AG09319 (cell line): ENCODE measurements at places on chromosomes 2 and 18.

- DNase-seq = no peak
Observed at GRCh38 chr2:240846873-240847595, 21.6 kb upstream of the AGXT start.

- DNase-seq = no peak
Observed at GRCh38 chr2:3633982-3634595, 23.9 kb upstream of the ALLC start.

GRCh38 chr2:48414980-48415835, 114.7 kb upstream of the STON1 start:
- DNase-seq = peak; percentile 8

DNA sequence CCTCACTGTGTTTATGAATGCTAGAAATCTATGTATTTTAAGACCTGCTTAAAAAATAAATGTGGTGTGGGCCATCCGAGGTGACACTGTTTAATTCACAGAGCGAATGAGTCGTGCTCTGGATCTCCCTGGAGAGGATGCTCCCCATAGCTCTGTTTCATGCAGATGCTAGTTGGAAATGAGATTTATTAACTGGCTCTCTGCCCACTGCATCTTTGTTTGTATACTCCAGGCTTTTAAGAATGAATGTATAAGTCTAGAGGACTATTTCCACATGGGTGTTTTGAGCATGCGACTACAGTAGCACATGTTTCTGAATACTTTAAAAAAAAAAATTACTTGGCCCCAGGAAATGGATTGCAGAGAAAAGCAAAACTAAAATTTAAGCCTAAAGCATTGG, 3.9 kb downstream of the MAPRE2 start:
- no peak for DNase-seq

DNA sequence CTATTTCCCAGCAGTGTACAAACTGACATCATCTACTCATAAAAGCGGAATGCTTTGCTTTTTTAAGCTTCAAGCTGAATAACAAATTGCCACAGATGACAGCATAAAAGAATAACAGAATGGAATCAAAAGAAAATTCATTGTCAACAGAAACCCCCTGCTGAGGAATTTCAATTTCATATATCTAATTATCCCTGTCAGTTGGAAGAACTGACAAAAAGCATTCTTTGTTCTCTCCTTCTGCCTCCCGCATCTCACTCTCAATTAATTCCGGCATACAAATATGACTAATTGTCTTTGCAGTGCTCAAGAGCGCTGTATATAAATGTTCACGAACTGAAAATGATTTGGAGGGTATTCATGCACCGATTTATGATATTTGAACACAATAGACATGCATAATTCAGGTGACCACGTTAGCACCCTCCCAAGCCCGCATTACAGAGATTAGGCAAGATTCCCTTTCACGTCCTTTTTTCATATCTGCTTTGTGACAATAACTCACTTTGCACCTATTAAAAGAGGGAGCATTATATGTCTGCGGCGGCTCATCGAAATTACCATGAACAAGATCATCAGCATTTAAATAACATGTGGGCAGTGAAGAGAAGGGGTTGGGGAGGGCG, 277.7 kb upstream of the SALL3 start:
- DNase-seq = no peak

GRCh38 chr2:171317492-171318125, 116.2 kb downstream of the METTL8 start:
- DNase-seq = no peak

DNA sequence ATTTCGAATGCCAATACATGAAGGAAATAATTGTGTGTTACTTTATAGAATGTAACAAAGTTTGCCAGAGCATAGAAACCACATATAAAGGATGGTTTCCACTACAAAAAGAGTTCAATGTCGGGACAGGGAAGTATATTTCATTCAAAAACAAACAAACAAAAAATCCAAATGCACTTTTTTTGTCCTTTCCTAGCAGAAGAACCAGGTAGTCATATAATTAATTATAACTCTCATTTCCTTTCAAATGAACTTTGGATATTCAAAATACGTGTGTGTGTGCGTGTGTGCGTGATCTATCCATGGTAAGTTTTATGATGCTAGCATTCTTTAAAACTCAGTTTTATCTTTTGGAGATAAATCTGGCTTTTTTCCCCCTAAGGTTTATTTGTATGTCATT, 8.3 kb downstream of the FN1 start:
- no peak for DNase-seq

DNA sequence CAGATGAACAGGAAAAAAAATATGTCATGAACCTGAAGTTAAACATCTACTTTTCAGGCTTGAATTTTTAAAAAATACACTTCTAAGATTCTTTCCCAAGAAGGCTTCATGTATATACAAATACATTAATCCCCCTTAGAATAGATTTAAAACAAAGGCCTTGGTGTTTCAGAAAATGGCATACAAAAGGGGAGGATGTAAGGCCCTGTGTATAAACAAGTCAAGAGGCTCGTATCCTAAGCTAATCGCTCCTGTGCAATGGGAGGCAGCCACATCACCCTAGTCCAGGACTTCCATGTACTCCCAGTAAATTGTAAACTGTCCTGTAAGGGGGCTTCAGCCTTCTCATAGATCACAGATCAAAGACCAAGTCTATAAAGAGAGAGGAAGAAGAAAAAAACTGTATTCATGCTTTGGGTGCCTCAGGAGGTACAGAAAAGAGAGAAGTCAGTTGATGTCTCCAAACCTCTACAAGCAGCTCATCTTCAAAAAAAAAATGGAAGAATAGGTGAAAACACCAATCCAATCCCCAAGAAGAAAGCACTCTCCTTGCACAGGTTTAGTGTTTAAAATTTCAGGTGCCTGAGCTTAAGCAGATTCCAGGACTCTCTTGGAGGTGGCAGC, 53.9 kb downstream of the ANKRD44 start:
- DNase-seq = no peak

DNA sequence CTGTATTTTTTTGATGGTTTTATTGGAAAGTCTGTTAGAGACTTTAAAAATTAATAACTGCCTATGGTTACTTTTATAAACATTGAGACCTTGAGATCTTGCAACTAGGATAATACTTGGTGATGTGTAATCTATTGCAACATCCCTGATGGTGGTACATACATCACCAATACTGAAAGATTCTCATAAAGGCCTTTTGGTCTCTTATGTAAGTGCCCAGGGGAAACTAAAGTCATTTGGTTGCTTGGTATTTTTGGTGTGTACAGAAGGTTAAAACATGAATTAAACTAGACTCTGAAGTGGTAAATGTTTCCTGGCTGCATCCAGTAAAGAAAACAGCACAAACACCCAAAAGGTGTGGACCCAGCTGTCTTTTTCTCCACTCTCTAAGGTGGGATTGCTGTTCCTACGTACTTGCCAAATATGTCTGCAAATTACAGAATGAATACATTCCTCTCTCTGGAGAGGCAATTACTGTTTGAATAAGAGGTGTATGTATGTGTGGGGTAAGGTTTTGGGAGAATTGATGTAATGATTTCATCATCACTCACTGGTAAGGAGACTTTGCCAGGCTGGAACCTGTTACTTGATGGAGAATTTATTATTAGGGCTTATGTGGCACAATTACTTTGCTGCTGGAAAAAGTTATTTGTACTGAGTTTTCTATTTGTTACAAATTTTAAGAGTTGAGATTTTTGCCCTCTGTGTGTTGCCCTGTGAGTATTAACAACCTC, 3.6 kb downstream of the B3GNT2 start:
- DNase-seq = no peak

GRCh38 chr18:54530285-54530684, 60.8 kb upstream of the DYNAP start:
- no peak for DNase-seq

DNA sequence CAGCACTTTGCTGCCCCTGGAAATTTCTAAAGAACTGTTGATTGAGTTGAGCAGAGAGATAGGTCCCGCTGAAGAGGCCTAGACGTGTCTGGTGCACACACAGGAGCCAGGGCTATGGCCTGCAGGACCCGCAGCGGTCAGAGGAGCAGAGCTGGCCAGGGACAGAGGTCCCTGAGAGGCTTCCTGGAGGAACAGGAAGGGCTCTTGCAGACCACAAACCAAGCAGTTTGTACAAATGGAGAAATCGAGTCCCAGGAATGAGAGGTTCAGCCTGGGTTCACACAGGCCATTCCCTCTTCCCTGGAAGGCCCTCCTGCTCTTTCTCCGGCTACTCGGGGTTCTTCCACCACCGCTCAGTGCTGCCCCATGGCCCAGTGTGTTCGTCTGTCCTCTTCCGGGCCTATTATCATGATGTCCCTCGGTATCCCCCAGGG, 1.2 kb upstream of the BIN1 start:
- DNase-seq = no peak

GRCh38 chr18:43606795-43607194, 329.5 kb upstream of the SYT4 start:
- DNase-seq = no peak

DNA sequence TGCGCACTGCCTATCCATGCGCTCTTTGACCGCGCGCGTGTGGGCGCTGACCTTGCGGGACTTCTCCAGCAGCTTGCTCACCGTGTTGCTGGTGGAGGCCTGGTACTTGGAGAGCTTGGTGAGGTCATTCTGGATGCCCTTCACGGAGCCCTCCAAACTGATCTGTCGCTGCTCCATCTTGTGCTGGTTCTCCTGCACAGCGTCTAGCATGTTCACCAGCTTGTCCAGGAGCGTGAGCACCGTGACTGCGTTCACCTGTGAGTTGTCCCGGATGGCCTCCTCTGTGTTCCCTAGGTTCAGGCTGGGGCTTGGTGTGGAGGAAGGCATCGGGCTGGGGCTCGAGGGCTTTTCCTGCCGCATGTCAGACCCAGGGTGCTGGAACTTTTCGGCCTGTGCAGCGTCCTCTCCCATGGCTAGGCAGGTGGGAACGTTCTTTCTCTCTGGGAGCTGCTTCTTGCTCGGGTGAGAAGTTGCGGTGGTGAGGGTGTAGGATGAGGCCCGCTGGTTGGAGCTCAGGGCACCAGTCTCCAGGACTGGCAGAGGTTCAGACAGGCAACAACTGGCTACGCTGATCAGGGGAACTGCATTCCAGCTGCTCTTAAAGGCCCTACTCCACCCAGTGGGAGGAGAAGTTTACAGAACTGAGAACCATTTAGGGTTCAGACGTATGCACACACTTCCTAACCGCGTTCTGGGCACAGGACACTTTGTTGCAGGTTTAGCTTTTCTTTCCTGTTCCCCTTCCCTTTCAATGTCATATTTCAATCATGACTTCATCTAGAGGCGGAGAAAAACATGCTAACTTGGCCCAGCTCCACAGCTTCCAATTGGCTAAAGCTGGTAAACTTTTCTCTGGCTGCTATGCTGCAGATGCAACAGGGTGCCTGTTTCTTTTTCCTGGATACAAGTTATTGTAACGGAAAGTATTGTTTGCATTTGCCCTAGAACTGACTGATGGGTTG, at the start of gene CAVIN2:
TSS of gene CAVIN2 (minus strand) at position 574 of the 962 bp plus-strand sequence. CDS start at position 411, 163 bp downstream.
- DNase-seq = peak; percentile 59

- DNase-seq = no peak
Observed at GRCh38 chr2:71907503-71907902, 240.2 kb downstream of the CYP26B1 start.

DNA sequence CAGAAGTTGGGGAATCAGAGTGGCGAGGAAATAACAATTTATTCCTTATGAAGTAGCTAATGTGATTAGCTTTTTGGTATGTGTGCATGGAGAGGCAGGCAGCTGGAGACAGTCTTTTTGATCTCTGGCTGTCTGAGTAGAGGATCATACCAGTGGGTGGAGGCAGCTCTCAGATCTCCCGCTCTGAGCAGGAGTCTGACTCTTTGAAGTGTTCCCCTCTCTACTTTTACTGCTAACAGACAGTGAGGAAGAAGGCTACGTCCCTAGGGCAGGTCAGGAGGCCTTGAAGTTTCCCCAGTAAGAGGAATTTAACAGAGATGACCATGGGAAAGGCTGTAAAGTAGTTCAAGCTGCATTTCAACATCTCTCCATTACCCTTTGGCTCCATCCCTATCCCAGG, 111.9 kb upstream of the REG3A start:
- DNase-seq = no peak

DNA sequence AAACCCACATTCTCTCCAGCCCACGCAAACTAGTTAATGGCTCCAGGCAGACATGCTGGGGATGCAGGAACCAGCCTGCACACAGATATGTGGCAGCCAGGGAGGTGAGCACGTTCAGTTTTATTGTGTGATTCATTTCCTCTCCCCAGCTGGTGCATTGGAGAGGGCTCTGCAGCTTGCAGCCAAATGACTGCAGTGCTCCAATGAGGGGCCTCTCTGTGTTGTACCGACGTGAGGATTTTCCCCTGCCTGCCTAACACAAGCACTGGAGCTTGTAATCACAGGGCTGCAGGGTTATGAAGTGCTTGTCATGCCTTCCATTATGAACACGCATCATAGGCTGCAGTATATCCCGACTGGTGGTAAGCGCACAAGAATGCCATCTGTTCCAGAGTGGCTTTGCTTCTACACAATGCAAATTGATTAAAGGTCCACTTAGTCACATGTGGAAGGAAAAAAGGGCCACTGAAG, 92.3 kb upstream of the THUMPD2 start:
- DNase-seq = peak; percentile 41

- DNase-seq = no peak
Observed at GRCh38 chr2:33665039-33665438, 65.9 kb upstream of the FAM98A start.

DNA sequence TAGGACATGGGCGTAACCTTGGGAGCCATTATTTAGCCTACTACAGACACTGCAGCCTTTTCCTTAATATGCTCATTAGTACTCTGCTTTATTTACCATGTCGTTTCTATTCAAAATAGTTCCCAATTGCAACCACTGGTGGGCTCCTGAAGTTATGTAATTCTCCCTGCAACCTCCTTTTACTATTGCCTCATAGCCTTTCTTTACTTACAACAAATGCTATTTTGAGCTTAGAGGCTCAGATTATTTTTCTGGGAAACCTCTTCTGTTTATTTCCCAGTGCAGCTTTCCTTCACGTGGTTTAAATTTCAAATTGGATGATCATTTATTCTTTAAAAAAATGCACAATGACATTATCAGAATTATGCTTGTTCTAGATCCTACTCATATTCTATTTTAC, 492.3 kb upstream of the TMEFF2 start:
- DNase-seq = no peak

DNA sequence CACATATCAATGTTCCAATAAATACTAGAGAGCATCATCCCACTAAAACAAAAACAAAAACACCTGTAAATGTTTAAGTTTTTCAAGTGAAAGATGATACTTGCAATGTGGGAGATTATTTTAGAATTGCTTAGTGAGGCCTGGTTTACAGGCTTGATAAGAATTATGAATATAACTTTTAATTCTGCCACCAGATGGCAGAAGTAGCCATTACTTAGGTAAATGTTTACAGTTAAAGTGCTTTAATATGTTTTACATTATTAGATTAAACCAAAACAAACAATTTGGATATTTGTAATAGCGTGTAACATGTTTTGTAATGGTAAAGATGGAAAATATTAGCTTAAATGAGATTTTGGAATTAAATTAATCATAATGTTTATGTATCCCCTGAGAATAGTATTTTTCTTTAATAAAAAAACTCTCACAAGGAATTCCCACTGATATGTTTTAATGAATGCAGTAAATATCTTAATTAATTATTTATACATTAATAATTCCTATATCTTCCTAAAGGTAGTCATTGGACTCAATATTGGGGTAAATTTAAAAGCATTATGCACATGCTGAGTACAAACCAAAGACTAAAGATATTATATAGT, 522.0 kb downstream of the SPAG16 start:
- DNase-seq = peak; percentile 15

GRCh38 chr2:24164416-24164973, 10.4 kb upstream of the FAM228A start:
- no peak for DNase-seq

- DNase-seq = no peak
Observed at GRCh38 chr2:126634273-126634861, 21.6 kb upstream of the GYPC start.
